Activated naive CD4-positive, alpha-beta T cell (primary cell): ENCODE measurements at places on chromosomes 2 and 18.

- DNase-seq, result no peak
Observed at GRCh38 chr2:143901185-143901842, 618.6 kb downstream of the ZEB2 start.

DNA sequence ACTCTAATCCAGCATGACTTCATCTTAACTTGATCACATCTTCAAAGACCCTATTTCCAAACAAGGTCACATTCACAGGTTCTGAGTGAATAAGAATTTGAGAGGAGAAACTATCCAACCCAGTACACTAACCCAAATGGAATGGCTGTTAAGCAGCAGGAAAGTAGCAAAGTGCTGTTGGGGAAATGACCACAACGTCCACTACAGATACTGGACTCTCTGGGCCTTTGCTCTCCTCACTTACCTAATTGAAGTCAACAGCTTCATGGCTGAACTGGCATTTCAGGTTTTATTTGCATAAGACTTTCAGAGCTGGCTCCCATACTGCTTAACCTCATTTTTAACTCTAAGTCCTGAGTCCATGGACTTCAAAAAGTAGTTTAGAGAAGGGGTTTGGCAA, 38.0 kb upstream of the ACVR2A start:
- DNase-seq, result no peak

- DNase-seq, result no peak
Observed at GRCh38 chr2:237345891-237346640, 67.9 kb downstream of the COL6A3 start.

DNA sequence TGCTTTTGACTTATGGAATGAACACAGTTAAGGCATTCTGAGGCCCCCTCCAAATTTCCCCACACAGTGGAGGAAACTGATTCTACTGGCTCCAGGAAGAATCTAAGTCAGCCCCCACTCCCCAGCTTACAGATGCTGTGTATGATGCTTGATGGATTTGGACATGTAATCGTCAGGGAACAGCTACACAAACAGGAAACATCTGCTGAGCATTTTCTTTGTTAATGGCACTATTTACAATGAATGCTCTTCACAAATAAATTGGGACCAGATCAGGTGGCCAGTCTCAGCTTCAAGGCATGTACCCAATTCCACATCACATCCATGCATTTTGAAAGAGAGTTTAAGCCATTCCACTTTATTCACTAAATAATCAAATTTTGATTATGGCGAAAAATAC, 562.3 kb downstream of the SOX11 start:
- DNase-seq, result no peak

- no peak for DNase-seq
Observed at GRCh38 chr18:48667276-48668254, 128.7 kb downstream of the CTIF start.

- DNase-seq, result no peak
Observed at GRCh38 chr2:40190457-40190856, 261.4 kb downstream of the SLC8A1 start.

- no peak for DNase-seq
Observed at GRCh38 chr2:196459539-196459938, 180.0 kb upstream of the CCDC150 start.

- DNase-seq, result no peak
Observed at GRCh38 chr18:29361843-29362242, 1184.9 kb upstream of the CDH2 start.

- DNase-seq, result no peak
Observed at GRCh38 chr2:47265751-47266231, 110.7 kb upstream of the STPG4 start.

GRCh38 chr2:183214680-183215079, 90.4 kb downstream of the NUP35 start:
- no peak for DNase-seq

- no peak for DNase-seq
Observed at GRCh38 chr2:71798266-71799012, 345.1 kb downstream of the DYSF start.

- no peak for DNase-seq
Observed at GRCh38 chr2:126907671-126908070, 9.0 kb downstream of the TEX51 start.

DNA sequence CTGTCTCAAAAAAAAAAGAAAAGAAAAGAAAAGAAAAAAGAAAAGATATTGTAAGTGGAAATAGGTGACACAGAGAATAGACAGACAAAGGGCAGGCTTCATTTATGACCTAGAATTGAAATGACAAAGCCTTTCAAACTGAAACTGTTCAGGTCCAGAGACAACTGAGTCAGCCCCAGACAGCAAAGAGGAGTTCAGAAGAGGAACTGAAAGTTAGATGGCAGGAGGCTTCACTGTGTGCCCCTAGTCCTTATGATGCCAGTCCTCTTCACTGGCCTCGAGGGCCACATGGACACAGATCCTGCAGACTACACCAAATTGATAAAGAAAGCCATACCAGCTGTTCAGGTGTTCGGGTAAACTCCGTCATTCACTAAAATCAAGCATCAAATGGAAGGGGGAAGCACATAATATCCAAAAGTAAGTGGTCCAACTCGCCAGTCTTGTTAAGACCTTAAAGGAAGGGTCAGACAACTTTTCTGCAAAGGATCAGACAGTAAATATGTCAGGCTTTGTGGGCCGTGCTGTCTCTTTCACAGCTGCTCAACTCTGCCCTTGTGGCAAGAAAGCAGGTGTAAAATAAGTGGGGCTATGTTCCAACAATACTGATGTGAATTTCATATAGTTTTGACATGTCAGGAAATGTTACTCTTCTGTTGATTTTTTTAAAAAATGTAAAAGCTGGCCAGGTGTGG, 231.9 kb upstream of the MGAT5 start:
- no peak for DNase-seq

DNA sequence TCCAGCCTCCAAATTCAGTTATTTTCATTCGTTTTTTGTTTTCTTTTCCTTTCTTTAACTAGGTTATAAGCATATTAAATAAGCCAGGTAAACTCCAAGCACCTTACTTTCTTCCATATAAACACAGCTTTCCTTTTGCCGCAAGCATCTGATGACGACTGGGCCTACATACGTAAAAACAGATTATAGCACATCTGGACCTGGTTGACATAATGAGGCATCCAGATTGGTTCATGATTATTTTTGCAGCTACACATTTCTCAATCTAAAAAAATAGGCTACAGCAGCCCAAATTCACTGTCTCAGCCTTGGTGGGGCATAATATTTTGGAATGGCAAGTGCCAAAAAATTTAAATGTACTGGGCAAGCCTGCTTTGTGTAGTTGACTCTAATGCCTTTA, 7.7 kb downstream of the CYP1B1 start:
- no peak for DNase-seq

- DNase-seq, result no peak
Observed at GRCh38 chr2:240578110-240578450, 8.5 kb upstream of the CAPN10 start.

GRCh38 chr2:51624995-51625394, 593.1 kb upstream of the NRXN1 start:
- DNase-seq, result no peak

- DNase-seq, result no peak
Observed at GRCh38 chr2:11398750-11399437, 54.5 kb upstream of the ROCK2 start.

DNA sequence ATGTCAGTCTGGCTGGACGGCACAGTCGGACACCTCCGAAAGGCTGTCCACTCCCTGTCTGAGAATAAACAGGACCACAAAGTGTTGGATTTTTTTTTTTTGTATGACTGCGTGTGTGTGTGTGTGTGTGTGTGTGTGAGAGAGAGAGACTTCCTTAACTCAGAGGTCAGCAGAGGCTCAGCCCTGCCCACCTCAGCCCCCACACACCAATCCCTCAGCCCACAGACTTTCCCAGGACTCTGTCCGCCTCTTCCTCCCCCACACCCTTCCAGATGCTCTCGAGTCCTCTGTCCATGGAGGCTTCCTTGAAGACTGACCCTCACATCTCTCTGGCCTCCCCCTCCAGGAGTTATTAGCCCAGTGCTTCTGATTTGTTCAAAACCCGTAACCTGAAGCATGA, 147.3 kb downstream of the BCL11A start:
- DNase-seq, result no peak

DNA sequence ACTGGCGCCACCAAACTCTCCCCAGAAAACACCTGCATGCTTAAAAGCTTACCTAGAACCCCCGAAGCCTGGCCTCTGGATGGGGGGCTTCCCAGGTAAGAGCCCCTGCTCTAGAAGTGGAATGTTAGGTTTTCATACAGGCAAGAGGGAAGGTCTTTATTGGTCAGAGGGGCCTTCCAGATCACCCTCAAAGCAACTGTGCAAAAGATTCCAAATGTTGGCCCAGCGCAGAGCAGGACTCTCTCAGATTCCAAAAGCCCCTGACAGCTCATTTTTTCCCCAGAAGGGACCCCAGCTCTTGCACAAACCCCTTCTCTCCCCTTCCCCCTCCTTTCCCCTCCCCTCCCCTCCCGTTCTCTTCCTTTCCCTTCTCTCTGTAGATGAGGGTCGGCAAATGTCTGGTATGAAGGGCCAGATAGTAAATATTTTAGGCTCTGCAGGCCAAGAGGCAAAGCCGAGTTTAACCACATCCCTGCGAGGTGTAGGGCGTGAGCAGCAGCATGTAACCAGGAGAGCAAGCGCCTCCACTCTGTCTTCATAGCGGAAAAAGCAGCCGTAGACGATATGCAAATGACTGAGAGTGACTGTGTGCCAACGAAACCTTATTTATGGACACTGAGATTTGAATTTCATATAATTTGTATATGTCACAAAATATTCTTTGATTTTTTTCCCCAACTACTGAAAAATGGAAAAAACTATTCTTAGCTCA, 116.9 kb downstream of the SMAD7 start:
- DNase-seq, result peak; percentile 15

DNA sequence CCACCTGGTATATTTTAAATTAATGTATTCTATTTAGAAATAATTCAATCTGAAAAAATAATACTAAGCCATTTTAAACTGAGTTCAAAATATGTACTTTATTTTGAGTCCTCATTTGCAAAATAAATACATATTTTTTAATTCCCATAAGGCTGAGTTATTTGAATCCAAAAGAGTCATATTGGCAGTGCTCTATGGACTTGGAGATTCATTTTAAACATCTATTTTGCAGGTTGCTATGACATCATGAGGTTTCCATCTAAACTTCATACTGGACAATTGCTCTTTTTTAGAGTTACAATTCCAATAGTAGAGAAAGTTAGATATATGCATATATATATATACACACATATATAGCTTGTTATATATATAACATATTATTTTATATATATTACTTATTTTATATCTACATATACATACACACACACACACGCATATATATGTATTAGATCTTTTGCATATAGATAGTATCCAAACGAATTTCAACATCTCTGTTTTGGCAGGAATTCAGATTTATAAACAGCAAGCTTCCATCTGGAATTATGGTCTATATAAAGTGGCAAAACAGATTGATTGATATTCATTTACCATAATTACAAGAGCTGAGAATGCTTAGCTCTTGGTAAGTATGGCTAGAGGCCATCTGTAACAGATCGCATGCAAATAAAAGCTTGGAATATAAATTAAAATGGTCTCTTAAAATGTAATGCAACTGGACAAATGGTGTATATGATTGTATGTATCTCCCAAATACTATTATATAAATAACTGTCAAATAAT, 34.9 kb downstream of the NOL4 start:
- no peak for DNase-seq

- no peak for DNase-seq
Observed at GRCh38 chr2:231088754-231089153, 32.1 kb downstream of the PSMD1 start.

DNA sequence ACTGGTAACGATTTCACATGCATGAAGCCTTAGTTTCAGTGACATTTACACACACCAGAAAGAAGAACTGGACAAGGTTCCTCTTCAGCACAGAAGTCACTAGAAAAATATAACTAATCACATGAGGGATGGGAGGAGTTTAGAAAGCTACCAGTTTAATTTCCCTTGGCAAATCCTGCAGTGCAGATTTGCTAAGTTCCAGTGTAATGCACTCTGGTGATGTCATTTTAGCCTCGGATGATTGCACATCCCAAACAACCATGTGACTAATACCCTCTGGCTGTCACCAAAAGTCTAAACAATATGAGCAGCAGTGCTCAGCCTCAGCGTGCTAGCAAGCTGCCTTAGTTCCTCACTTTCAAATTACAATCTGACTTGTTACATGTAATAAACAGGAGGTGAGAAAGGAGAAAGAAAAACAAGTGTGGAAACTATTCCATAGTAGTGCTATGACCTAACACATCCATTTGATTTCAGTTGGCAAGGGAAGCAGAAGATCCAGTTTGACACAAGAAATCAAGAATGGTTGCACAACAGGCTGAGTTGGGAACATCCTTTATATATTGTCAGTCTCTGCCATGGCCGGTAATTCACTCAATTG, 35.3 kb upstream of the PPP1CB start:
- DNase-seq, result no peak

DNA sequence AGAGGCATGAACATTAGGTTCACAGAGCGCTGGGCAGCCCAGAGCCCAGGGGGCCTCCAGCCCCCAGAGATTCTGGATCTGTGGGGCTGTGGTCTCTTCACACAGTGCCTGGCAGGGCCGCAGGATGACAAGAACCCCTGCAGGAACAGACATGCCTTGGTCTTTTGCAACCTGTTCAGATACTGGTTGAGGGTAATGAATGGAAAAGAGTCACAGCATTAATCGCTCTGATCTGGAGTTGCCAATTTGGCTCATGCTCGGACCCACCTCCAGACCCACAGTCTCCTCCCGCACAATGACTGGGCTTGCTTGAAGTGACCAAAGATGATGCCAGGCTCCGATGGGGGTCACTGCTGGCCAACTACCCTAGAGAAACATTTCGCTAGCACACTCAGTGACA, 229.4 kb upstream of the SMAD2 start:
- DNase-seq, result no peak

- DNase-seq, result no peak
Observed at GRCh38 chr18:59428018-59428417, 69.0 kb upstream of the LMAN1 start.

GRCh38 chr2:47990503-47990902, 84.2 kb upstream of the FBXO11 start:
- DNase-seq, result no peak

- no peak for DNase-seq
Observed at GRCh38 chr2:208069186-208069585, 43.9 kb upstream of the PLEKHM3 start.

DNA sequence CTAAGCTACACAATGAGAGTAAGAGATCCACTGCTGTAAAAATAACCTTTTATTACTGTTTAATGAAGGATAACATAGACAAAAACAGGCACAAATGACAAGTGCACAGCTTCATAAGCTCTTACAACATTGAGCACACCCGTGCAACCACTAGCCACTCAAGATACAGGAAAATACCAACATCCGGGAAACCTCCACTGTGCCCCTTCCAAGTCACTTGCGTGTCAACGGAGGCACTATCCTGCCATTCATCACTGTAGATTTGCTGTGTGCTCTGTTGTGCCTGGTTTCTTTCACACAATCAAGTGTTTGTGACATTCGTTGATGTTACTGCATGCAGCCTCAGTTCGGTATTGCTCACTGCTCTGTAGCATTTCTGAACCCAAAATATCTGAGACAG, 292.9 kb upstream of the MYT1L start:
- DNase-seq, result no peak
